ENCODE measurements at places on chromosomes 7 and 10.

- no peak for DNase-seq
Measured at GRCh38 chr10:29470355-29470705, 164.4 kb downstream of the SVIL start.

DNA sequence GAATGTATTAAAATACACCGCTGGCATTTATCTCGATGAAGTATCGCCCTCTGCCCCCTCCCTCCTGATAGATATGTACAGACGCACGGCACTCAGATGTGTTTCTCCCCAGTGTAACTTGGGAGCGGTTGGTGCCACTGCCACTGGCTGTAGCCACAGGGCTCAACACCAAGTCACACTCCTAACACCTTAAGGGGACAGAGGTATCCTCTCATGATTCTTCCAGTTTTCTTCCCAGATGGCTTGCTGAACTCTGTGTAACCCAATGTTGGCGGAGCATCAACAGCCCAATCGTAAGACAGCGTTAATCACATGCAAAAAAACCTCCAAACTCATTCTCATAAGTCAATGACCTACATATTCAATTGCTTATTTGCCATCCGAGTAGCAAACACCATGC lies 35.5 kb downstream of the CTBP2 start:
- DNase-seq, result no peak

GRCh38 chr7:32506266-32507054 lies 11.2 kb downstream of the AVL9 start:
- no peak for DNase-seq

- no peak for DNase-seq
Measured at GRCh38 chr10:91883549-91884444, 25.5 kb downstream of the FGFBP3 start.

- no peak for DNase-seq
Measured at GRCh38 chr10:98349508-98349922, 65.5 kb downstream of the PYROXD2 start.

- DNase-seq, result no peak
Measured at GRCh38 chr7:91330866-91331265, 66.6 kb downstream of the FZD1 start.

GRCh38 chr7:21891291-21891690 lies 54.4 kb downstream of the CDCA7L start:
- DNase-seq, result no peak

DNA sequence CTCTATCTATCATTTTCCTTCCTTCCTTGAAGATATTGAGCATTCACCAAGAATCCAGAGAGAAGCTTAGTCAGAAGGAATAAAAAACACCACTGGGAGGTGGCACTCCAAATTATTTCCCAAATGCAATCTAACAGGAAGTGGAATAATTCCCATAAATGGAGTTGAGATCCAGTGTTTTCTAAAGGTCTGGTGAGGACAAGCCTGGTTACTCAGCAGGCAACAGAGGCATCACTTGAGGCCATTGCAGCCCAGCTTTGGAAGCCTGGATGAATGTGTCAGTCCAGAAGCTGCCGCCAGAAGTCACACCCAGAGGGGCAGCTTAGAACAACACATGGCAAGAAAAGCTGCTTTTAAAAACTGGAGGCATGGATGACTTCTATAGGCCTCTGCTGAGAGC lies 288.9 kb upstream of the KLF6 start:
- DNase-seq, result no peak

GRCh38 chr7:107559864-107560263 lies 3.9 kb downstream of the COG5 start:
- DNase-seq, result no peak

DNA sequence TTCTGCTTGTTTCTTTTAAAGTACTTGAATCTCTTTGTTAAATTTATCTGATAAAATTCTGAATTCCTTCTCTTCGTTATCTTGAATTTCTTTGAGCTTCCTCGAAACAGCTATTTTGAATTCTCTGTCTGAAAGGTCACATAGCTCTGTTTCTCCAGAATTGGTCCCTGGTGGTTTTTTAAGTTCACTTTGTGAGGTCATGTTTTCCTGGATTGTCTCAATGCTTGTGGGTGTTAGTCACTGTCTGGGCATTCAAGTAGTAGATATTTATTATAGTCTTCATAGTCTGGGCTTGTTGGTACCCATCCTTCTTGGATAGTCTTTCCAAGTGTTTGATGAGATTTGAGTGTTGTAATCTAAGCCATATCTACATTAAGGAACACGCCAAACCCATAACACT lies 1060.6 kb downstream of the LRMDA start:
- DNase-seq, result no peak

- DNase-seq, result no peak
Measured at GRCh38 chr7:88480271-88480670, 173.6 kb upstream of the STEAP4 start.

GRCh38 chr10:119252051-119252465 lies 44.7 kb downstream of the GRK5 start:
- DNase-seq, result no peak

GRCh38 chr7:1985936-1986335 lies 246.8 kb downstream of the MAD1L1 start:
- DNase-seq, result no peak

- no peak for DNase-seq
Measured at GRCh38 chr7:77687100-77687746, 9.0 kb upstream of the RSBN1L start.

DNA sequence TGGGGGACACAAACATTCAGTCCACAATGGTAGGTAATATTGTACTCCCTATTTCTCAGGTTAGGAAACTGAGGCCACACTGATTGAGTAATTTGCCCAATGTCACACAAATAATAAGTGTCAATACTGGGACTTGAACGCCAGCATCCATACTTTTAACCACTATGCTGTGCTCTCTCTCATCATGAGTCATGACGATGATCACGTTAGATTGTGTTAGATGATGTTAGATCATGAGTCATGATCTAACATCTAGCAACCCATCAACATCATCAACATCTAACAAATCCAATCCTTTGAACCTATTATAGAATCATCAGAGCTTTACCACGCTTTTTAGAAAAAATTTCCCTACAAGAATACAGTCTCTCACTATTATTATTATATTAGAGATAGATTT lies 28.1 kb upstream of the HERPUD2 start:
- no peak for DNase-seq

- DNase-seq, result no peak
Measured at GRCh38 chr10:52875336-52875735, 102.8 kb upstream of the MBL2 start.

- DNase-seq, result no peak
Measured at GRCh38 chr10:98383869-98384268, 31.1 kb downstream of the PYROXD2 start.

GRCh38 chr10:35946556-35946955 lies 304.5 kb upstream of the FZD8 start:
- DNase-seq, result no peak

GRCh38 chr10:79244068-79244442 lies 103.2 kb upstream of the PPIF start:
- no peak for DNase-seq

DNA sequence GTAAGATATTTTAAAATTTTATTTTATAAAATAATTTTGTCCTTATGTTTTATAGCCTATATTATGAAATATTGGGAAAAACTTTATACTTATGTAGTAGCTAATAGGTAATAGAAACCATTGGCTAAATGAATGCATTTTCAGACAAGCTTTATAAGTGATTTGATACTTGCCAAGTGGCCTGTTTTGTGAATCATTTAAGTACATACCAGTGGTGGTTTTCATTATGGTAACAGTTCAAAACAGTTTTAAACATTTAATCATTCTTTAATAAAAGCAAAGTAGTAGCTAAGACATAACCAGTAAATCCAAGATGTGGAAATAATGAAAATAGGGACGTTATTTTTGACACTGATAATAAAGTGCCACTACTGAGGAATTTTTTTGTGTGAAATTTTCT lies 182.2 kb downstream of the PHF14 start:
- no peak for DNase-seq

GRCh38 chr10:125149036-125149679 lies 11.2 kb downstream of the CTBP2 start:
- DNase-seq, result no peak

- no peak for DNase-seq
Measured at GRCh38 chr7:126755381-126755780, 497.4 kb downstream of the GRM8 start.

DNA sequence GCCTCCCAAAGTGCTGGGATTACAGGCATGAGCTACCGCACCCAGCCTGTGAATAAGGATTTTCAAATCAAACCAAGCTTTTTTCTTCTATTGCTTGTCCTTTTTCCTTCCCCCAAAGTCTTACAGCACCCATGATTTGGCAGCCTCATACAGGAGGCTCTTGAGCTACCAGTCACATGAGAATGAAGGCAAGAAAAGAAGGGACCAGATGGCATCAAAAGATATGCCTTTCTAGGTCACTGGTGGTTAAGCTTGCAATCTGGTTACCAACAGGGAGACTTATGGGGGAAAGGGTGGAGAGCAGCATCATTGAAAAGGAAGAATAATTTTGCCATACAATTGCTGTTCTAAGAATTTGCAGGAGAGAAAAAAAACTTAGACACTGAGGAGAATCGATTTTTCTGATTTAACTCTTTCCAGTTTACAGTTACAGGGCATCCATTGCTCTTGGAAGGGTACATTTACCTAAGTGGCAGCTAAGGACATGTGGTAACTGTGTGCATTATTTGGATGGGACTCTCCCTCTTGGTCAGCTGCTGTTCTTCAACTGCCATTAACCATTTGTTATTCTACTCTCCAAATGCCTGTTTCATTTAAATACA lies 29.5 kb downstream of the SMNDC1 start:
- no peak for DNase-seq

- no peak for DNase-seq
Measured at GRCh38 chr10:72254813-72255568, 18.7 kb upstream of the DDIT4 start.

DNA sequence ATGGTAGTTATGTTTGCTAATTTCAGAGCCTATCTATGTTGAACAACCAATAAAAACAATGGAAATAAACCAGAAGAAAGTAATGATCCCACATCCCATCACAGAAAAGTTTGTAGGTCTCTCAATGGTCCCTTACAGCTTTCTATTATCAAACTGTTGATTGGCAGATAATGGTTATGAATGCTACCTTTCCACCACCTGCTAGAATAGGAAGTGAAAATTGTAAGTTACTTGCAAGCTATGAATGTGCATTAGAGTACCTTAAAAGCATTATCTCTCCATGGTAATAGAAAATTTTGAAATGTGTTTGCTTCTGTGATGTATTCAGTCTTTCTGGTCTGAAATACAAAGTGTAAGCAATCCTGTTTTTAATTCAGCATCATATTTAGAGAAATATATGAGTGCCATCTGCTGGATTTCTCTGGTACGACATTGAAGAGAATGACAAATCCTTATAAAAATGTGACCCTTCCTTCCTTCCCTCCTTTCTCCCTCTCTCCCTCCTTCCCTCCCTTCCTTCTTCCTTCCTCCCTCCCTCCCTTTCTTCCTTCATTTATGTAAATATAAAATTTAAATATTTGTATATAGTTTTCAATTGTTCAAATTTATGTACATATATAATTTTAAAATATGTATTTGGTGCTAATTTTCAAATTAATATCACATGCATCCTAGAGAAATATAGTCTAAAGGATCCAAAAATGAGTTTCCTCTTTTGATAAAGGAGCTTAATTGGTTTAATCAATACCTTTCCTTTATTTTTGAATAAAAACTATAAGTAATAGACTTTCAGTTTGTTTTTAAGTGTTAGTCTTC lies 41.4 kb upstream of the PNLIPRP3 start:
- no peak for DNase-seq

GRCh38 chr7:157844141-157844540 lies 507.3 kb downstream of the DNAJB6 start:
- no peak for DNase-seq

DNA sequence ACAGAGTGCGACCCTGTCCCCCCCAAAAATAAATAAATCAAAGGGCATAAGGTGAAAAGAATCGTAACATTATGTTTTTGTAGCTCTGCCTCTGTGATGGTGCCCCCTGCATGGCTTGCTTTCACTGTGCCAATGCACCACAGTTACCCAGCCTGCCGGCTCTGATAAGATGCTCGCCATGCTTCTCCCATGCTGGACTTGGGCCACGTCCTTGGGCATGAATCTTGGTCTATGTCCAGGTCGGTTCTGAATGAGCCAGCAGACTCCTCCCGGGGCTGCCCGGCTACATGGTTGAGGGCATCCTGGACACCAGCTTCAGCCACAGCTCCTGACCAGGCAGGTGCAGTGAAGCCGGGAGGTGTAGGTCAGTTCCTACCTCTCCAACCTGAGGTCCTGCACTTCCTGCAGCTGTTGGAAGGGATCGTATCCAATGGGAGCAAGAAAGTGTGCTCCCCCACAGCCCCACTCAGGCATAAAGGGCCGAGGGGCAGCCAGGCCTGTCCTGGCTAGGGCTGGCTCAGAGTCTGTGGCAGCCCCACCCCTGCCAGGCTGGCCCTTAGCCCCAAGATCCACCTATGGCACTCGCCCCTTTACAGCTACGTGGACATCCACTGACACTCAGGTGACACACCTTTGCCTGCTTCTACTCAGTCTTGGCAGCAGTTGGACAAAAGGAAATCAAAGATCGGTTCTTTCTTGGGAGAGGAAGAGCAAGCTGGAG lies 34.1 kb downstream of the CHST3 start:
- no peak for DNase-seq

- no peak for DNase-seq
Measured at GRCh38 chr7:83559887-83560286, 89.1 kb downstream of the SEMA3E start.

- DNase-seq, result peak; percentile 42
Measured at GRCh38 chr10:100174699-100175677, 10.8 kb downstream of the ERLIN1 start.

- DNase-seq, result no peak
Measured at GRCh38 chr7:142930126-142930730, 3.3 kb downstream of the TRPV5 start.

DNA sequence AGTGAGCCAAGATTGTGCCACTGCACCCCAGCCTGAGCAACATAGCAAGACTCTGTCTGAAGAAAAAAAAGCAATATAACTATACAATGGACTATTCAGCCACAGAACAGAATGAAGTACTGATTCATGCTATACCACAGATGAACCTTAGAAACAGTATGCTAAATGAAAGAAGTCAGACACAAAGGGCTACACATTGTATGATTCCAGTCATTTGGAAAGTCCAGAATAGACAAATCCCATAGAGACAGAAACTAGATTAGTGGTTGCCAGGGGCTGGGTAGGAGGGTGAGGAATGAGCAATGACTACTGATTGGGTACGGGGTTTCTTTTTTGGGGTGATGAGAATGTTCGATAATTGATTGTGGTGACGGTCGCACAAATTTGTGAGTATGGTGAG lies 9.6 kb upstream of the CFAP70 start:
- DNase-seq, result no peak

DNA sequence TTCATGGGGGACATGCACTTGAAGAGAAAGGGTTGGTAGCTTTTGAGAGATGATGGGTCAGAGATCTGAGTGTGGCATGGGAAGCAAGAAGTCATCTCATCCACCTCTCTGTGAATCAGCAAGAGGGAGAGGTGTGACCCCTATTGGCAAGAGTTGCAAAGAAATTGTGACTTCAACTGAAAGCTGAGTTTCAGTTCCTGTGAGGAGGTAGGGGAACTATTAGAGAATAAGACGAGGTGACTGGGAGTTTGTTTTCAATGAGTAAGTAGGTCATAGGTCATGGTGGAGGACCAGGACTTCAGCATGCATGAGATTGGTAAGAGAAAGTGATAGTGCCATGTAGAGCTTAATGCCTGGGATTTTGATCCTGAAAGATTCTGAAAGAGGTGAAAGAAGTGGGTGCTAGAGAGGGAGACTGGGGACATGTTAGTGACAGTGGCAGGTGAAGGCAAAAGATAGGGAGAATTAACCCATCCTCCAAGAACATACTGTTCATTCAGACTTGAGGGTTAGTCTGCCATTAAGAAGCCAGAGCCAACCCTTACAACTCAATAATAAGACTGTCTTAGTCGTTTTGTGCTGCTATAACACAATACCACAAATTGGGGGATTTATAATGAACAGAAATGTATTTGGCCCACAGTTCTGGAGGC lies 75.5 kb upstream of the CAPZA2 start:
- DNase-seq, result peak; percentile 58

Measured in GM12878 (cell line).